Spleen (tissue), 13 donors: ENCODE measurements at places on chromosomes 1 and 21. TPM values are rescaled to one million over a fixed set of nuclear protein-coding genes. Genes with fewer than 3 reads are reported as not detected.

DNA sequence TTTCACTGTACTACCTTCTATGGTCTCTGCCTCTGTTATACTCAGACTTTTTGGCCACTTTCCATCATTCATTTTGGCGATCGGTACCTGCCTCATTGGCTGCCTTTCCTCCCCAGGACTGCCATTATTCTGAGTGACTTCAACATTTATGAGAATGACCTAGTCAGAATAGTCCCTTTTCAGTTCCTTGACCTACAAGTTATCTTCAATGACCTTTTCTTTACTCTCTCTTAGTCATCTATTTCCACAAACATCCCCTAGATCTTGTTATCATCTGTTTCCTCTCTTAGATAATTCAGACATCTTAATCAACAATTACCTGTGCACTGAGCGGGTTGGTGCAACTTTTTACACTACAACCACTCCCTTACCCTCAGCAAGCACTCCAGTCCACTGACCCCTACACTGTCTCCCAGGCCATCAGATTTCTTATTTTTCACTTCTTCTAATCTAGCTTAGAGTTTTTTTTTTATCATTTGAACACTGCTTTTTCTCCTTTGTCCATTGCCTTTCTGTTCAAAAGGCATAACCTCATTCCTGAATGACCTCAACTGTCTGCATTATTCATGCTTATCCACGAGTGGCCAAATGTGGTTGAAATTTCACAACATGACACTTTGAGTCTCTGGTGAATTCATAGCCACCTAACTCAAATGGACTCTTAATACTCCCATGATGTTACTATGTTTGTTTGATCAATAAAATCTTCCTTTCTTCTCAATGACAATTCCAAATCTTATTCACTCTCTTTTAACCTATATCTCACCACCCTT, 112.7 kb downstream of the HMCN1 start:
- no peak for DNase-seq

GRCh38 chr1:226625832-226626576, 77.4 kb downstream of the STUM start:
- DNase-seq, result peak; percentile 73

GRCh38 chr1:93079685-93080141, 630 bp downstream of the MTF2 start:
- peak; percentile 79 for DNase-seq

DNA sequence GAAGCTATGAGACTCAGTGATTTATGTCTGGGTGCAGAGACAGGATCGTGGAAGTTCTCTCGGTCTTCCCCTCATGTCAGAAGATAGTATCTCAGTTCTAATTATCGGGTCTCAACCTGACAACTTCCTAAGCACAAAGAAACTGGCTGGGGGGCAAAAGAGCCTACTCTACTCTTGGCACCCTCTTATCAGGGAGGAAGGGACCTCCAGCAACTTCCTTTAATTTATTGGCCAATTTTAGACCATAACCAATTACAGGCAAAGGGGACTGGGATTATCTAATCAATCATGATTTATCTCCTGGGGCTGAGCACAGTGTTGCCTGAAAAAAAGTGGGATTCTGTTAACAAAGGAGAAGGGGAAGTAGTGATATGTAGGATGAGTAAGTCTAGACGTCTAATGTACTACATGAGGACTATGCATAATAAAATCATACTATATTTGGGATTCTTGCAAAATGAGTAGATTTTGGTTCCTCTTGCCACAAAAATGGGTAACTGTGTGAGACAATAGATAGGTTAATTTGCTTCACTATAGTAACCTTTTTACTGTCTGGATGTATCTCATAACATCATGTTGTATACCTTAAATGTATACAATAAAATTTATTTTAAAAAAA, 98.8 kb downstream of the ZFYVE9 start:
- DNase-seq, result no peak

GRCh38 chr1:109622137-109622892, 2.7 kb downstream of the AMPD2 start:
- DNase-seq, result no peak

DNA sequence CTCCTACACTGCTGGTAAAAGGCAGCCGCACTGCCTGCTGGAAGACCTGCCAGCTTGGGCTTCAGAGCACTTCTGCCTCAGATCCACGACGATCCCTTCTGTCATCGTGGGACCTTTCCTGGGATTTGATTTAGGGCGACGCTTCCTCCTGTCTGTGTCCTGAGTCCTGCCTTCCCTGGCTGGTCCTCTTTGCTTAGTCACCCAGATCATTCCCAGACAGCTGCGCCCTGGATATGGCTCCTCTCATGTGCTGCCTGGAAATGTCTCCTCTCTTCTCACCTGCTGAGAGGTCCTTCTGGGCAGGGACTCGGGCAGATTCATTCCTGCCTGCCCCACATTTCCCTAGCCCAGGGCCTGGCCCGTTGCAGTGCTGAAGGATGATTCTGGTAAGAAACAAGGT, 72.4 kb upstream of the POU3F1 start:
- DNase-seq, result peak; percentile 12

- DNase-seq, result no peak
Observed at GRCh38 chr1:155124503-155125463, 2.9 kb upstream of the EFNA1 start.

DNA sequence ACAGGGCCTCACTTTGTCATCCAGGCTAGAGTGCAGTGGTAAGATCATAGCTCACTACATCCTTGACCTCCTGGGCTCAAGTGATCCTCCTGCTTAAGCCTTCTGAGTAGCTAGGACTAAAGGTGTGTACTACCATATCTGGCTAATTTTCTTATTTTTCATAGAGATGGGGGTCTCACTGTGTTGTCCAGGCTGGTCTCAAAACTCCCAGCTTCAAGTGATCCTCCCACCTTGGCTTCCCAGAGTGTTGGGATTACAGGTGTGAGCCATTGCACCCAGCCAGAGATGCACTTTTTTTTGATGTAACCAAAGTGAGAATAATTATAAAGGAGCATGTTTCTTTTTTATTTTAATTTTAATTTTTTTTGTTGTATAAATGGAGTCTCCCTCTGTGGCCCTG, 28.4 kb downstream of the CLIC4 start:
- DNase-seq, result no peak

DNA sequence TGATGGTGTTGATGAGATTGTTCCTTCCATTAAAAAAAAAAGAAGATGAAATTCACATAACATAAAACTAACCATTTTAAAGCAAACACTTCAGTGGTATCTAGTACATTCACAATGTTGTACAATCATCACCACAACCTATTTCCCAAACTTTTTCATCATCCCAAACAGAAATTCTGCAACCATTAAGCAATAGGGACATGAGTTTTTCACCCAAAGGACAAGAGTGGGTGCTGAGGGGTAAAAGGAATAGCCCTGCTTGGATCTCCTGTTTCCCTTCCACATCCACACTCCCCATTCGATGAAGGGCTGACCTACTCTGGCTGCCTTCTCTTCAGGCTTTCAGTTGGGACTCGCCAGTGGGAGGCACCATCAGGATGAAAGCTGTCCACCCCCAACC, 59.3 kb downstream of the SLC9A1 start:
- DNase-seq, result no peak

DNA sequence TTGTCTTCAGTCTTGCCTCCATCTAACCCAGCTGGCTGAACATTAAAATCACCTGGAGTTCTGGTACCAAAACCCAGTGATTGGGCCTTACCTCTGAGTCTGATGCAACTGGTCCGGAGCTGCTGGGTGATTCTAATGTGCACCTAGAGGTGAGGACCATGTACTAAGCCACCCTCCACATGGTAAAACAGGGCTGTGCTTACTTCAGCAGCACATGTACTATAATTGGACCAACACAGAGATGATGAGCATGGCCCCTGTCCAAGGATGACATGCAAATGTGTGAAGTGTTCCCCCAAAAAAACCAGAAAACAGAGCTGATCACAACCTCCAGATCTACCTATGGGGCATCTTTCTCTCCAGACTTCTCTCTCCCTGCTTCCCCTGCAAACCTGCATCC, 37.0 kb downstream of the ELK4 start:
- no peak for DNase-seq

GRCh38 chr1:217431395-217431794, 199.5 kb downstream of the GPATCH2 start:
- no peak for DNase-seq

DNA sequence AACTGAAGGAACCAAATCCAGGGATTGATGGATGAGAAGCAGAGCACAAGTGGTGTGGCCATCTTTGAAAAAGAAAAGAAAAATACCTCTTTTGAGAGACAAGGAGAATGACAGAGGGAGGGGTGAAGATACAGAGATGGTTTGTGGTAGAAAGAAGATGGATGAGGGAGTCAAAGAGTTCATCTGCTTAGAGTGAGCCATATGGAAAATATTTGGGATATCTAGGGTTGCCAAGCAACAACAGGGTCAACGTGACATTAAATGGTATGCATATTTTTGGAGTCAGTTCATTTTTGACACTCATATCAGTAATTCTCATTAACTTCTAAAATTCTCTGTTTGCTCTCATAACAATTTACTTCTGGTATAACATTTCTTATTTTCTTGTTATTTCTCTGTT, 50.7 kb downstream of the MACF1 start:
- DNase-seq, result no peak

- DNase-seq, result no peak
Observed at GRCh38 chr1:186236921-186237320, 138.1 kb downstream of the TPR start.

DNA sequence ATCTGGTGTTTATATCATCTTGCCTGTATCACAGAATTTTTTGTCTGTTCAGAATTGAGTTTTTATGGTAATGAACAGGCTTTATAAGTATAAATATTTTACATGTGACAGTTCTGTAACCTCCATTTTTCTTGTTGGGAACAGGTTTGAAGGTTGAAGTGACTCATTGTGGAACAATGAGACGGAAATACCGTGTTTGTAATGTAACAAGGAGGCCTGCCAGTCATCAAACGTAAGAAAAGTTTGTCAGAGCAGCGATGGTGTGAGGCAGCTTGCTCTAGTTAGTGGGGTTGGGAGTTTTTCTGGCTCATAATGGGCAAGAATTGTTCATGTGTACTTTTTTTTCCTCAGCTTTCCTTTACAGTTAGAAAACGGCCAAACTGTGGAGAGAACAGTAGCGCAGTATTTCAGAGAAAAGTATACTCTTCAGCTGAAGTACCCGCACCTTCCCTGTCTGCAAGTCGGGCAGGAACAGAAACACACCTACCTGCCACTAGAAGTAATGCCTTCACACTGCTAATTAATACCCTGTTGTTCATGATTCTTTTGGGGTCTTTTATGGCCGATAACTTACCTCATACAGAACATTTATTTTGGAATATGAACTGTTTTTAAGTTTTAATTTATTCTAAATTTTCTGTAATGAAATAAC, 75.2 kb upstream of the TEKT2 start:
- no peak for DNase-seq

DNA sequence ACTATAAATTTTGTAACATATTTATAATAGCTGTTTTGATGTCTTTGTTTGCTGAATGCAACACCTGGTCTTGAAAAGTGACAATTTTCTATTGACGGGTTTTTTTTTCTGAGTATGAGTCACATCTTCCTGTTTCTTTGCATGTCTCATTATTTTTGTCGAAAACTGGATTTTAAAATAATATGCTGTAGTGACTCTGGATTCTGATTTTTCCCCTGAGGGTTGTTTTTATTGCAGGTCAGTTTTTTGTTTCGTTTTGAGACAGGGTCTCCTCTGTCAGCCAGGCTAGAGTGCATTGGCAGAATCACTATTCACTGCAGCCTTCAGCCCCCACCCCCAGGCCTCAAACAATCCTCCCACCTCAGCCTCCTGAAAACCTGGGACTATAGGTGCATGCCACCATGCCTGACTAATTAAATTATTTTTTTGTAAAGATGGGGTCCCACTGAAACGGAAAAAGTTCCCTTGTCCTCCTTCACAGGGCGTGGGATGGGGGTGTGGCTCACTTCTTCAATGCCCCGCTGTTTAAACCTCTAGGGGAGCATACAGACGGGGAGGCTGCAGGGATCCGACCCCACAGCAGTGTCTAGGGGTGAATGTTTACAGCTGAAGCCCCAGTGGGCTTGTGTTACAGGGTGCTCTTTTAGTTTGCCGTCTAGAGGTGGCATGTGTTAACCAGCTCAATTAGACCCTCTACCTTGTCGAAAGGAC, 11.3 kb upstream of the PPIE start:
- DNase-seq, result no peak

DNA sequence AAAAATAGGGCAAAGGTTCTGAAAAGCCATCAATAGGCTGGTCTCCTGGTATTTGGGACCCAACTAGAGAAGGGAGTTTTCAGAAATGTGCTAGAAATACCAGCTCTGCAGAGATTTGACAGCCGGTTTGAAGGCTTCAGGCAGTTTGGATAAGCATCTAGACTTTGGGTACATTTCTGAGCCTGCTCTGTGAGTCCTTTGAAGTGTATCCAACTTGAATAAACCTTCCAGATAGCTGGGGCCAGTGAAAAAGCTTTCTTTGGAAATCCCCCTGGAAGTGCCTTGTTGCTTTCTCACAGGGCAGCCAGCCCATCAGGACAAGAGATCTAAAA, 6.4 kb upstream of the PEF1 start:
- no peak for DNase-seq

DNA sequence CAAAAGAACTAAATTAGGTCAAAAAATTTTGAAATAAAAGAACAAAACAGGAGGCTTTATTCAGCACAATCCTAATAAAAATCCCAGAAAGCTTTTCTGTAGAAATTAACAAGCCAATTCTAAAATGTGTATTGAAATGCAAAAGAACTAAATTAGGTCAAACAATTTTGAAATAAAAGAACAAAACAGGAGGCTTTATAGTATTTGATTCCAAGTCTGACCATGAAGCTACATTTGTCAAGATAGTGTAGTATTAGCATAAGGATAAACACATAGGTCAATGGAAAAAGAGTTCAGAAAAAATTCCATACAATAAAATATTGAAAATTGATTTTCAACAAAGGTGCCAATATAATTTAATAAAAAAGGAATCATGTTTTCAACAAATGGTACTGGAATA, 10.8 kb downstream of the LRRC40 start:
- no peak for DNase-seq

DNA sequence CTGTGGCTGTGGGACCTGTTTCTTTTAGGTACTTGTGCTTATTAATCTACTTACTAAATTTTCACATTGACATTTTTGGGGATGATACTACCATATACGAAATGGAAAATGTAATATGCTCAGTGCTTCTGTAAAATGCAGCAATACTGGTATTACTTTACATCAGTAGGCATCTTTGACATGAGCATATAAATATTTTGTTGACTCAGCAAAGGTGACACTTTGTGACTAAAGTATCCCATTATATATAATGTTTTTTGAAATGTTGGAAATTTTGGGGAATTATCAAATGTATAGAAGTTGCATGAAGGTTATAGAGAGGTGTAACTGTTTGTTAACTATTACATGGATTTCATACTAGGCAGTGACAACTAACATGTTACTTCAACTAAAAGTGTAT, 2.3 kb upstream of the FAM177B start:
- DNase-seq, result no peak

- DNase-seq, result no peak
Observed at GRCh38 chr1:161082996-161083747, 6.2 kb downstream of the NECTIN4 start.

EFNA1 gene
- 8.0 TPM for polyA plus RNA-seq

FCER1A gene
- polyA plus RNA-seq, result not detected

GJA9 gene
- 0.06 TPM for polyA plus RNA-seq

S100A3 gene
- polyA plus RNA-seq, result 1.1 TPM

METTL13 gene
- 10.3 TPM for polyA plus RNA-seq

KIF21B gene
- polyA plus RNA-seq, result 3.0 TPM

KRTAP19-6 gene
- polyA plus RNA-seq, result not detected

EDARADD gene
- polyA plus RNA-seq, result 0.22 TPM
